ENCODE measurements at places on chromosomes 7 and 10.

DNA sequence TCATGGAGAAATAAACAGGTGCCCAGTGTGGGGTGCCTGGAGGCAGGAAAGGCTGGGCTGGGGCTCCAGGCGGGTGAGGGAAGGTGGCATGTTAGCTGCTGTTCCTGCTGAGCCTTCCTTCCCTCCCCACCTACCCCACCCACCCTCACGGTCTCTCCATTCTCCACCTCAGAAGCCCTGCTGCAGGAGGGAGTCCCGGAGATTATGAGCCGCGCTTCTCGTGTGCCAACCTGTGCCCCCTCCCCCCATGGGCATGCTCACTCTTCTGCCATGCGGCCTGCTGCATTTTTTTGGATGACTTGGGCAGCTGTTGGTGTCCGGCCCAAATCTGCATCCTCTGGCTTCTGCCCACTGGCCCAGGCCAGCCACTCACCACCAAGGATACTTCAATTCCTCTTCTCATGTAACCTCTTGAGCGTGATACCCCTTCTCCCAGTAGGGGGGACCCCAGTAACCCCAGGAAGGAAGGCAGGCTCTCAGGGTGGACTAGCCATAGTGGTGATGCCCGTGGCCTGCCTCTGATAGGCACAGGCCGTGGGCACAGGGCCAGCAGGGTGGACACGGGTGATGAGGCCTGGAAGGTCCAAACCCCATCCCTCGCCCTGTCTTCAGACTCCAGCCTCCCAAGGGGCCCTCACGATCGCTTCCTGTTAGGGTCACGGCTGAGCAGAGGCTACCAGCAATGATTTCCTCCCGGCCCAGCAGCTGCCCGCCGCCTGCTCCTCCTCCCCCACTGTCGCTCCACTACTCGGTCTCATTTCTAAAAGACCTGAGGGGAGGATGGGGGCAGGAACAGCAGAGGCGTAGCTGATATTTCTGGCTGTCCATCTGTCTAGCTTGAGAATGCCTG is 27.8 kb downstream of the UNC5B start:
- no peak for DNase-seq

- no peak for DNase-seq
Observed at GRCh38 chr7:131039355-131039762, 288.3 kb upstream of the MKLN1 start.

DNA sequence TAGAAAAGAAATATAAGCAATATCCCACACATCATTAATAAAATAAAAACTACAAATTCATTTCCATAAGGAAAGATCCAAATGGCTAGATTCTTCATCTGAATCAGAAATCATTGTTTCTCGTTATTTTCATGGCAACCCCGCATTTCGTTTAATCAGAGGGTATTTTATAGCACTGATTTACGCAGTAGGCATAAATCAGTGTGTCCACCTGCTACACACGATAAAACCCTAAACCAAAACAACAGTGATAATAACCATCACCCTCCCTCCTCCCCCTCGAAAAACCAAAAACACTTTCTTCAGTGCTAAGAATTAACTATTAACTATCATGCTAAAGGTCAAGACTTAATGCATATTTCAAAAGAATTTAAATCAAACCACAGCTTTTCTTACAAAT is 16.5 kb downstream of the FKBP14 start:
- DNase-seq, result no peak

DNA sequence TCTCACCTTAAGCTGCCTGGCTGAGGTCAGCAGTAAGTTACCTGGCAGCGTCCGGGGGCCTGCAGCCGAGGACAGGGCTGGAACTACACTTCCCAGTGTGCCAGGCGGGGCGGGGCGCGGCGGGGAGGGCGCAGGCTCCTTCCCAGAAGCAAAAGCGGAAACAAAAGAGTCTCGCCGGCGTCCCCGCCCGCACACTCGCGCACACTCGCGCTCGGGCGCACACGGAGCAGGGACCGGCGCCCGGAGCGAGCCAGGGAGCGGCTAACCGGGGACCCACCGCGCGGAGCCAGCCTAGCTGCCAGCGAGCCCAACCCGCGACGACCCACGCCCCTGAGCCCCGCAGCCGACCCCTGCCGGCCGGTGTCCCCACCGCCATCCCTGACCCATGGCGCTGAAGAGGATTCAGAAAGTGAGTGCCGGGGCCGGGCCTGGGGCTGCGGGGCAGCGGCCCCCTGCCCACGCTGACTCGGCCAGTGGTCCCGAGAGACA is at the start of gene UBE2D1:
UBE2D1 (plus strand) TSS at position 190 of the 489 bp plus-strand sequence; CDS start at position 386, 196 bp downstream.
- DNase-seq, result peak; percentile 67

- DNase-seq, result no peak
Observed at GRCh38 chr7:51543801-51544553, 227.4 kb upstream of the COBL start.

Measured in thymus (tissue), 14 donors.